ENCODE measurements at places on chromosomes 1 and 21. TPM values are rescaled to one million over a fixed set of nuclear protein-coding genes. Genes with fewer than 3 reads are reported as not detected.

SLC44A3 gene
- polyA plus RNA-seq = 0.83 TPM

CCT3 gene
- polyA plus RNA-seq = 199 TPM

SELP gene
- polyA plus RNA-seq = 2.7 TPM

PGLYRP4 gene
- polyA plus RNA-seq = not detected

PLCH2 gene
- 2.8 TPM for polyA plus RNA-seq

MINDY1 gene
- polyA plus RNA-seq = 1.8 TPM

GJA9 gene
- polyA plus RNA-seq = not detected

MYOG gene
- not detected for polyA plus RNA-seq

RNF186 gene
- polyA plus RNA-seq = not detected

PIK3R3 gene
- polyA plus RNA-seq = 3.3 TPM

MROH9 gene
- polyA plus RNA-seq = not detected

CR1L gene
- not detected for polyA plus RNA-seq

COL8A2 gene
- polyA plus RNA-seq = not detected

KPRP gene
- not detected for polyA plus RNA-seq
